CD8-positive, alpha-beta memory T cell (primary cell): ENCODE measurements at places on chromosomes 5 and 9.
A peak's percentile ranks its signal among the peaks of the same experiment; 100 is the strongest.

DNA sequence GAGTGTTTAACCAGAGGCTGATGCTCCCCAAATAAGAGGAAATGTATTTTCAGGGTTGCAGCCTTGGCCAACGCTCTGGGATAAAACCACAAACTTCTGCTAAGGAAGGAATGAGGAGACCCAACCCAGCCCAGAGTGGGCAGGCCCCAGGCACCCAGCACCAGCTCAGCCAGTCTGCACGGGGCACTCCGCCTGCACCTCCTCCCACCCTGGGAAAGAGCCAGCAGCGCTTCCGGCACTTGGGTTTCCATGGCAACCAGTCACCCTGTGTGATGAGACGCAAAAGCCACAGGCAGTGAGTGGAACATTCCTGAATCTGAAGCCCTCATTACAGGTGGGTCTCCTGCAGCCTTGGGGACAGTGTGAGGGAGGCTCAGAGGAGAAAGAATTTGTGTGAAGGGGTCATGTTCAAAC, 85.2 kb upstream of the ZBTB43 start:
- DNase-seq, result peak; percentile 96

GRCh38 chr5:175822225-175822624, 49.2 kb upstream of the CPLX2 start:
- no peak for DNase-seq

GRCh38 chr5:151028717-151029116, 8.3 kb downstream of the GPX3 start:
- DNase-seq, result no peak

- no peak for DNase-seq
Measured at GRCh38 chr5:172558076-172558976, 82.7 kb upstream of the NEURL1B start.

GRCh38 chr5:61450493-61451279, 118.6 kb downstream of the ZSWIM6 start:
- no peak for DNase-seq

DNA sequence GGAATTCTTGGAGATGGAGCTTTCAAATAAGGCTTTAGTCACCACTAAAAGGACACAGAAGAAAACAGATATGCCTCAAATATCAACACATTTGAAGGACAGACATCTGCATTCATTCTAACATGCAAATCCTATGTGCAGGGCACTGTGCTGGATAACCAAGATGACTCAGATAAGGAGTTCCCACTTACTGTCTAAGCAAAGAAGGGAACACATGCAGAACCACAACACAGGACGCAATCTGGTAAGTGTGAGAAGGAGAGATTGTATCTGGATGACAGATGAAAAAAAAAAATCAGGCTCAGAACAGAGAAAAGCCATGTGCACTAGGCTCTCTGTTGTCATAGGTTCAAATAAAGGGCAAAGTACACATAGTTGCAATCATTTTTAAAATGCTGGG, 42.5 kb downstream of the ELAVL2 start:
- DNase-seq, result no peak

GRCh38 chr5:178632285-178632684, 5.4 kb upstream of the CLK4 start:
- no peak for DNase-seq

GRCh38 chr5:122933956-122934355, 88.5 kb downstream of the SNX24 start:
- no peak for DNase-seq

DNA sequence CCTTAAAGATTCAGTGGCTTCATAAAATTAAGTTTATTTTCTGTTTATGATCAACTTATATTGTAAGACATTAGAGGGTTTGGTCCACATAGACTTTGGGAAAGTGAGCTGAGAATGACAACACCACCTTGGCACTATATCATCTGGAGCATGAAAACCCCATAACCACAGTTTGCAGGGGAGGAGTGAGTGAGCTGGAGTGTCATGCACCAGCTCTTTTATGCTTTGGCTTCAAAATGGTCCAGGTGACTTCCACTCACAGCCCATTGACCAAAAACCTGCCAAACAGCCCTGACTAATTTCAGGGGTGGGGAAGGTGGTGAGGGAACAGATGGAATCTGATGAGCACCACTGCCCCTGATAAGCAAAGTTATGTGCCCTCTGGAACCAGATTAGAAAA, 295.8 kb downstream of the DMRTA1 start:
- DNase-seq, result no peak
